ENCODE measurements at places on chromosomes 4 and X.

GRCh38 chr4:30726090-30726675 lies 6.0 kb downstream of the PCDH7 start:
- DNase-seq = no peak

DNA sequence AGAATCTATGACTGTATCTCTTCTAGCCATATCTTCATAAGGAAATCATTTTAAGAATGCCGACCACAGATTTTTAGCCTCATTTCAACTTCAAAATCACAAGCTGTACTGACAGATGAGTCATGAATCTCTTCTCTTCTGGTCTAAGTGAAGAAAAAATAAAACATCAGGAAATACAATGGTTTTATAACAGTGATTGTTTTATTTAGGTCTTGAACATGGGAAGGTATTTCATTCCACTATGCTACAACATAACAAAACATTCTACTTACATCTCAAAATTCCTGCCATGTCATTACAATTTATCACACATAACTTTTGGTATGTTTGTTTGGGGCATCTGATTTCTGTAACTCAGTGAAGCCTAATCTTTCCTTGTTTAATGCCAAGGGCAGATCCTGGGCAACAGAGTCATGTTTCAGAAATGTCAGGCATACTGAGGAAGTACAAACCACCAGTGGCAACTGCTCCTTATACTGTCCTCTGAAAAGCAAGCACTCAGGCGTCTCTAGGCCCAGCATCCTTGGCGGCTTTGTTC lies 325.0 kb downstream of the PDHA2 start:
- DNase-seq = no peak

GRCh38 chr4:93897559-93897958 lies 69.0 kb downstream of the ATOH1 start:
- DNase-seq = no peak

DNA sequence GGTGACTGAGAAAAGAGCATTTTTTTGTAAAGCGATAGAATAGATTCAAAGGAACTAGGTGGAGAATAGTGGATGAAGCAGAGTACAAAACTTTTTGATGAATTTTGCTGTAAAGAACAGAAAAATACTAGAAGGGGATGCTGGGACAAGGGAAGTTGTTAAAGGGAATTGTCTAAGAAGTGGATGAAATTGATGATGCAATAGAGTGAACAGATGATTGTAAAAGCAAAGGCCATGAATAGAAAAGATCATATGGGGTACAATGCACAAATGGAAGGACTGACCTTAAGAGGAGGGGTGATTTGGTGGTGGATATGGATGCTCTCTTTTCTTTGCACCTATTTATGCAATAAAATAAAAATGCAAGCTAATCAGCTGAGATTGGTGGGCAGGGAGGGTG lies 262.7 kb upstream of the MAD2L1 start:
- DNase-seq = no peak

GRCh38 chrX:68754406-68754805 lies 74.4 kb upstream of the EFNB1 start:
- DNase-seq = no peak

GRCh38 chrX:8927066-8927635 lies 106.8 kb downstream of the FAM9B start:
- no peak for DNase-seq

All from stimulated activated CD4-positive, alpha-beta T cell treated with anti-CD3 and anti-CD28 coated beads, Interleukin-2, amount 100 ng/mL, for 24 hours (primary cell).